ENCODE measurements at places on chromosomes 11 and 22.

DNA sequence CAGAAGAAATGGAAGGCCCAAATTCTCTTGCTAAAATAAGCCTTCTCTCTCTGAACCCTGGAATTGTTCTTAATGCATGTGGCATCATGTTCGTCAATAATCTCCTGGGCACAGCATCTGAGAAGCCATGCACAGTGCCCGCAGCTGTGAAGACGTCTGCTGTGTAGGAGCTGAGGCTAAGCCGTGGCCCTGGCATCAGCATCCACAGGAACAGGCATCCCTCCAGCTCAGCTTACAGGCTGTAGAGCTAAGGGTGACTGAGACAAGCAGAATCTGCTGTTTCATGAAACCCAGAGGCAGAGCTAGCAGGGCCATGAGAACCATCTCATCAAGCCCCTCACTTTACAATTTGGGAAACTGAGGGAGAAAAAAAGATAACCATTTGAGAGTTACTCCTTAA, 60.6 kb downstream of the SEZ6L start:
- DNase-seq = no peak

DNA sequence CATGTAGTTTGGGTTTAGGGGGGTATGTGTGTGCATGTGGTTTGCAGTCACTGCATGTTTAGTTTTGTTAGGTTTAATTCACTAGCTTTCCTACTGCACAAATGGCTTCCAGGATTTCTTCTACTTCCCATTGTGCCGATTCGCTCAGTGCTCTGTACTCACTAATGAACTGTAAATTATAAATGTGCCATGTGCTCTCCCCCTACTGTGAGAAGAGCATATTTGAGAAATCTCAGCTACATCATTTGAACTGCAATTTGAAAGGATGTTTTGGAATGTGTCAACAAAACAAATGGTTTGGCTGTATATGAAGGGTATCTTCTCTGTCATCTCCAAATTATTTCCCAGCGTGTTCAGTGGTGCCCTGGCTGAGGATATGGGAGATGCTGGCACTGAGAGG, 28.1 kb downstream of the CYB5R2 start:
- DNase-seq = no peak

DNA sequence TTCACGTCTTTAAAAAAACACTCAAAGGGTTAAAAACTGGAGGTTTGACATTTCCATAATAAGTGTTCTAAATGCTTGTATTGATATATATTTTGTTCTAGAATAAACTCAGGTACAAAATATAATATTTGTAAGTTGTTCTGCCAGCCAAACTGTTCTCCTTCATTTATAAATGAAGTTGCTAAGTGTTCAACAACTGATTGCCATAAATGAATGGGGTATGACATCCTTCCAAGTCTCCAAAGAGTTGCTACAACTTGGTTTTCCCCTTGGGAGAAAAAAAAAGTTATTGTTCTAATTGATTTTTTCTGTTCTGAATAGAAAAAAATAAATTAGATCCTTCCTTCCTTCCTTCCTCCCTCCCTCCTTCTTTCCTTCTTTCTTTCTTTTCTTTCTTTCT, 65.4 kb upstream of the BLID start:
- DNase-seq = no peak

DNA sequence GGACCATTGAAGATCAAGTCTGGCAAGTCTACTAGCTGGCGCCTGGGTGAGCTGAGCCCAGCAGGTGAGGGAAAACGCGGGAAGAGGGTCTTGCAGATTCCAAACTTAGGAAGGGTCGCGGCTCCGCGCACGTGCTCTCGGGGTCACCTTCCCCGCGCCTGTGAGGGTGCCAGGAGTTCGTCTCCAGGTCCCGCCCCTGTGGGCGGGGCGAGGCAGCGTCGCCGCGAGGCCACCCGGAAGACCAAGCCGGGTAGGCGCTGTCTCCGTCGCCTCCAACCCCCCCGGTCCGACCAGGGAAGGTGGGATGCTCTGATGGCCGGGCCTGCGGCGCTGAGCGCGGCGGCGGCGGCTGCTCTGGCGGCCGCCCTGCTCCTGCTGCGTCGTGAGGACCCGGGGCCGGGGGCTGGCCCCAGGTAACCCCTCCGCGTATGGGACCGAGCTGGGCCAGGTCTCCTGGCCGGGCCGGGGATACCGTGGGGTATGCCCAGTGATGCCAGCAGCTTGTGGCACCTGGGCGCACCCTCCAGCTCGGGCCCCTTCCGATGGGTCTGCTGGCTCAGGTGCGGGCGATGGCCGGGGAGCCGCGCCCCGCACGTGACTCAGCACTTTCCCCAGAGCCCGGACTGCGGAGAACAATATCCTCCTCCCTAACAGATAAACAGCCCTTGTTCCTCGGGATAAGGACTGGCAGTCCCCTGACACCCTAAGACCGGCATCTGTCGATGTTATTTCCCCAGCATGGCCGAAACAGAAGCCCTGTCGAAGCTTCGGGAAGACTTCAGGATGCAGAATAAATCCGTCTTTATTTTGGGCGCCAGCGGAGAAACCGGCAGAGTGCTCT, at the start of gene HTATIP2:
TSS of gene HTATIP2 (plus strand) at position 215 of the 841 bp plus-strand sequence. CDS start at position 739, 524 bp downstream.
- peak; percentile 83 for DNase-seq

DNA sequence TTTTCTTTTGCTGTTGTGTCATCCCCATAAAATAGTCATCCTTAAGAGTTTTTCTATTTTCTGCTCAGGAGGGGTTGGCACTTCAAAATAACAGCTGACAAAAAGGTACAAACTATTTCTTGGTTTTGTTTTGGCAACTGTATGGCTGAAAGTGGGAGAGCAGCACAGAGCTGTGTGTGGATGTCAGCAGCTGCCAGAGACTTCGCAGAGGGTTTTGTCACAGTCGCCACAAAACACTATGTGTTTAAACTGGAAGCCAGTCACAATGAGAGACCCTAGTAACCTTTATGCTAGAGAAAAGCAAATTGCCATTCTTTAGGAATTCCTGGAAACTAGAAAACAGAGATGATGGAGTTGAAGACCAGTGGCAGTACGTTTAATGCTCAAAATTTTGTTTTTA, 189.6 kb upstream of the CCDC90B start:
- no peak for DNase-seq

DNA sequence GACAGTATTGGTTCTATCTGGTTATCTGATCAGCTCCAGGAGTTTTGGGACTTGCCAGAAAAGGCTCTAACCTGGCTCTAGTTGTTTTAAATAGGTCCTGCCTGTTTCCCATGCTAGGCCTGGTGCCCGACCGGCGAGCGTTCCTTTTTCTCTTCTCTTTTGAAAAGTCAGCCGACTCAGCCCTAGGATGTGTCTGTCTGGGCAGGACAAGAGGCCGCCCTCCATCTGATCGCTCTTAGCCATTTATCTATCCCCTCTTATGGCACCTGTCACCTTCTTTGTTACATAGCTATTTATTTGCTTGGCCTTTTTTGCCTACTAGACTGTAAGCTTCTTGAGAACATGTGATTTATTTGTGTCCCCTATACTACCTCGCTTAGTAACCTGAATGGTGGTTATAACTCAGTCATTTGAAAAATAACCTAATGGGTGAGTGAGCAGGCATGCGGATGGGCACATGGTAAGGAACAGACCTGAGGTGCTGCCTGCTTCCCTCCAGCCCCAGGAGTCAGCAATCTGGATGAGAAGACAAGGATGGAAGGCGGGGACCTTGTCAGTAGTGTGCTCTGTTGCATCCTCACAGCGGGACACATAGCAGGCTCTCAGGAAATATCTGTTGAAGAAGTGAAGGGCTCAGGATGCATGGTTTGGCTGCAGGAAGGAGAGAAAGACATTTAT, 108.4 kb downstream of the ZBTB16 start:
- DNase-seq = no peak

GRCh38 chr22:48315439-48316256, 1512.0 kb downstream of the BRD1 start:
- DNase-seq = no peak

DNA sequence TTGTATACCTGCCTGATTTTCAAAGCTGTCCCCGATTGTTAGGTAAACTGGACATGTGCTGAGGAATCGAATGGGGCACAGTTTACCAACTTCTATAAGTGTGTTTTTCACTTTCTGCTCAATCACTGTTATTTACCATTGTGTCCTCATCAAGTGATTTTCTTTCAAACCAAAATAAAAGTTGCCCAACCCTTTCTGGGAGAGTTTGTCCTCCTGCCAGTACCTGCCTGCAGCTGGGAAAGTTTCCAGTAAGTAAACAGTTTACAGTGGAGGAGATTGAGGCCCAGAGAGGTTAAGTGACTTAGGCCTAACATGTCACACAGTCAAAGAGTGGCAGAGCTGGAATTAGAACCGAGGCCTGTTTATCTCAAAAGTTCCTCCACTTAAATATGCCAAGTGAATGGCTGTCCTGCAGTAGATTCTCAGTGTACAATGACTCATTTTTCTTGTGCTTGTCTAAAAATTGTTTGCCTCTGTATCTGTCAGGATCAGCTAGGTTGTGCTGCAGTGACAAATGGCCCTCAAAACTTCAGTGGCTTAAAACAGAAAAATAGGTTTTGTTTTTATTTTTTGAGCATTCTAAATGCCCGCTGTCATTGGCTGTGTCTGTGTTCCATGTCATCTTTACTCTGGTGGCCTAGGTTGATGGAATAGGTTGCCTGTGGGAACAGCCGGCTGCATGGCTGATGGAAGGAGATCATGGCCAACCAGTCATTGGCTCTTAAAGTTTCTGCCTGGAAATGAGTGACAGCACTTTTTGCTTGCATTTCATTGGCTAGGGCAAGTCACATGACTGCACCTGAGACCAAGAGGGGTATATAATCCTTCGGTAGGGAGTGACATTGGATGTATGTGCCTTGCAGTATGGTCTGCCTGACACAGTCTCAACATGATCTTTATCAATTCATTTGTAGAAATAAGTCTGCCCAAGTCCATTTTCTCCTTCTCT, 61.8 kb upstream of the CRYBB3 start:
- DNase-seq = peak; percentile 6

- DNase-seq = no peak
Measured at GRCh38 chr11:128214263-128214662, 373.1 kb downstream of the ETS1 start.

GRCh38 chr11:61630089-61630488, 49.2 kb upstream of the SYT7 start:
- DNase-seq = no peak

DNA sequence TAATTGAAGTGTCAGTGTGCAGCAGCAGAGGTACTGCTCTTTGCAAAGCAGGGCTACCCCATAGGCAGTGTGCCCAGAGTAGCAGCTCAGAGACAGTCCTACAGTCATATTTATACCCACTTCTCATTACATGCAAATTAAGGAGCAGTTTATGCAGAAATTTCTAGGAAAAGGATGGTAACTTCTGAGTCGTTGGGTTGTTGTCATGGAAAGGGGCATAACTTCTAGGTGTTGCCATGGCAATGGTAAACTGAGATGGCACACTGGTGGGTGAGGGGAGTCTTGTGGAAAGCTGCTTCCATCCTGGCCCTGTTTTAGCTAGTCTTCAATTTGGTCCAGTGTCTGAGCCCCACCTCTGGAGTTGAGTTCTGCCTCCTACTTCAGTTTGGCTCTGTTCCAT, 77.4 kb downstream of the MN1 start:
- no peak for DNase-seq

GRCh38 chr11:19946681-19947080, 213.6 kb downstream of the DBX1 start:
- DNase-seq = no peak

DNA sequence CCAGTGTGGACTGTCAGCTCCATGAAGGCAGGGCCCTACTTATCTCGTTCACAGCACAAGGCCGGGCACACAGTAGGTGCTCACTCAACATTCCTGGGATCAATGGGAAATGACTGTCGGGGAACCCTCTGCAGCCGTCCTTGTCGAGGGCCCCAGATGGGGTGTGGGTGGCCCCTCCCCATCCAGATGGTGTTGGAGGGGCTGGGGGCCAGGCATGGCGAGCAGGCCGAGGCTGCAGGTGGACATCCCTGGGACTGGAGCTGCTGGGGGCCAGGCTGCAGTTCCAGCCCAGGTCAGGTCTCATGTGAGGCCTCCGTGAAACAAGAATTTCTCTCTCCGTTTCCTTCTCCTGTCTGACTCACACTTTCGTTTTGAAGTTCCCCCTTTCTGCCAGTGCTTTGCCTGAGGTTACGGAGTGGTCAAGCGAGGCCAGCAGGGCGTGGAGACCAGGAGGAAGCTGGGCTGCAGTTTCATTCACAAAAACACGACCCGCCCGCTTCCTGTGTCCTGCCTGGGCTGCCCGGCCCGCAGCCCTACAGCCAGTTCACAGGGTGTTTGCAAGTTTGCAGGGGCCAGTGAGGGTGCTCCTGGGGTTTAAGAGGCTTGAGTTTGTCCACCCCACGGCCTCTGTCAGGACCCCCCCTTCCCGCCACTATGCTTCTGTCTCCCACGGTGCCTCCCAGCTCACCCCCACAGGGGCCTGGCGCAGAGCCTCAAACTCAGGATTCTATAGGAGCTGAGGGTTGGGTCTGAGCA, 4.5 kb downstream of the MYEOV start:
- peak; percentile 43 for DNase-seq

- no peak for DNase-seq
Measured at GRCh38 chr11:83693306-83693992, 407.3 kb upstream of the CCDC90B start.

DNA sequence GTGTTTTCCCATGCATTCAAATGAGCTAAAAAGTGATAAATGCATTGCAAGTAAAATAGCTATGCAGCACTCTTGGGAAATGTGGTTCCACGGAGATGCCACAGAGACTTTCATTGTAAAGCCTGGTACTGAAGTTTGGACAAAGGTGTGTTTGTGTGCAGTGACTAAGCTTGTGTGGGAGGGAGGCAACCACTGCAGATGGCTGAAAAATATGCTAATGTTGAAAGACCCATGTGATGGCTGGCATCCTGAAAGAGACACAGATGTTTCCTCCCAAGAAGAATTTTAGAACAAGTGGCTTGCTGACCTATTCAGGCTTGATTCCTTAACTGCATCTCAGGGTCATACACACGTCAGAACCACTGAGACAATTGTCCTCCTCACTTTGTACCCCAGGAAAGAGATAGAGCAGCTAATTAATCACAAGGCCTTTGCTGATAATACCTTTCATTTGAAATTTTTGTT, 73.8 kb downstream of the FAM76B start:
- no peak for DNase-seq

GRCh38 chr11:46356924-46357482, 9.7 kb downstream of the DGKZ start:
- no peak for DNase-seq

DNA sequence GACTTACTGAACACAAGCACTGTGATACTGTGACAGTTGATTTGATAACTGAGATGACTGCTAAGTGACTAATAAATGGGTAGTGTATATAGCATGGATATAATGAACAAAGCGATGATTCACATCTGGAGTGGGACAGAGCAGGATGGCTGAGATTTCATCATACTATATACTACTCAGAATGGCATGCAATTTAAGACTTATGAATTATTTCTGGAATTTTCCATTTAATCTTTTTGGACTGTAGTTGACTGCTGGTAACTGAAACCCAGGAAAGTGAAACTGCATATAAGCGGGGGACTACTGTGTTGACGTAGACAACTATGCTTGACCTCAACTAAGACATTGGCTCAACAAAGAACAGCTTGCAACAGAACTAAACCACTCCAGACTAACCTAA, 20.0 kb upstream of the NUCB2 start:
- no peak for DNase-seq
